ENCODE measurements at places on chromosomes 4 and X. TPM values are rescaled to one million over a fixed set of nuclear protein-coding genes. Genes with fewer than 3 reads are reported as not detected.

DNA sequence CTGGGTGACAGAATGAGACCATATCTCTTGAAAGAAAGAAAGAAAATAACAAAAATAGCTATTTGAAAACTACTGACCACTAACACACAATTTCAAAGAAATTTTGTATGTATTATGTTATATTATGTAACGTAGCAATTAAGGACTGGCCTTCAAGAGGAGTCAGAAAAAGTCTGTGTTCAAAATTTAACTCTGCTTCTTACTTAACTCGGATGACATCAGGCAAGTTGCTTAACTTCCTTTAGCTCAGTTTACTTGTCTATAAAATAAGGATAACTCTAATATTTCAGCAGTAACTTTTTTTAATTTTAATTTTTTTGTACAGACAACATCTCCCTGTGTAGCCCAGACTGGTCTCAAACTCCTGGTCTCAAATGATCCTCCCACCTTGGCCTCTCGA lies 14.6 kb upstream of the PRSS12 start:
- no peak overlapping the region for H3K4me3 ChIP-seq
- H3K36me3 ChIP-seq, result no peaks in the 10 kb centered on the region
- no peak overlapping the region for H3K27ac ChIP-seq
- H3K4me1 ChIP-seq, result no peaks in the 10 kb centered on the region
- no peak for DNase-seq

DNA sequence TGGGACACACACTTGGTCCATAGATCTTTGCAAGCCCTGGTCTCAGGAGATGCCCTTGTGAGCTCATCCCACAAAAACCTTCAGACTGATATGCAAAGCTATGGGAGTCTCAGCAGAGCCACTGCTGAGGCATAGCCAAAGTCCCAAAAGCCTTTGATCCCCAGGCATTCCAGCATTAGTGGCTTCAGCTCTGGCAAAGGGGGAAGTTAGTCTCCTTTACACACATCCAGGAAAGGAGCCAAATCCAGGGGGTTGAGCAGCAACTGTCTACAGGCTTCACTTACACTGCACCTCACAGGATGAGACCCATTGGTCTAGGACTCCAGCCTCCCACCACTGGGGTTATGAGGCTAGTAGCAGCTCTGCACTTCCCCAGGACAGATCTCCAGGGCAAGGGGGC lies 14.0 kb downstream of the PF4 start:
- DNase-seq, result no peak
- H3K36me3 ChIP-seq, result no peaks in the 10 kb centered on the region
- H3K27me3 ChIP-seq, result no peaks in the 10 kb centered on the region
- no peak overlapping the region for H3K4me3 ChIP-seq
- no peak overlapping the region for H3K27ac ChIP-seq
- H3K4me1 ChIP-seq, result no peaks in the 10 kb centered on the region

- H3K4me3 ChIP-seq, result no peak overlapping the region
- H3K36me3 ChIP-seq, result no peaks in the 10 kb centered on the region
- DNase-seq, result no peak
- H3K27ac ChIP-seq, result no peak overlapping the region
- H3K27me3 ChIP-seq, result no peaks in the 10 kb centered on the region
Observed at GRCh38 chrX:113059714-113060113, 219.1 kb upstream of the AMOT start.

DNA sequence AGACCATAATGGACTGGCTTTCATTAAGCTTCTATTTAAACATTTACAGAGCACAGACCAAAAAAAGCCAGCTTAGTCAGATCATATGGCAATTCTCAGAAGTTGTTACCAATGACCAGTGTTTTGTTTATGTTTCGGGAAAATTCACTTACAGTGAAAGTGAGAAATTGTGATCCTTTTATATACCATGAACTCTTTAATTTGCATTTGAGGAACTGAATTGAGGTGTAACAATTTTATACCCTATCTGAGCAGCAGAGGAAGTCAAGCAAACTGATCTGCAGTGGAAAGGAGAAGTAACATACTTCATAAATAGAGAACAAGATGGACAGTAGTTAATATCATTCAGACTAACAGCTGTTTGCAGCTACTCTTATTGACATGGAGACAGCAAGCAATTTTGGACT lies 97.1 kb downstream of the TMA16 start:
- no peaks in the 10 kb centered on the region for H3K36me3 ChIP-seq
- H3K4me3 ChIP-seq, result no peak overlapping the region
- H3K27ac ChIP-seq, result no peak overlapping the region
- no peaks in the 10 kb centered on the region for H3K4me1 ChIP-seq
- H3K27me3 ChIP-seq, result no peaks in the 10 kb centered on the region

DNA sequence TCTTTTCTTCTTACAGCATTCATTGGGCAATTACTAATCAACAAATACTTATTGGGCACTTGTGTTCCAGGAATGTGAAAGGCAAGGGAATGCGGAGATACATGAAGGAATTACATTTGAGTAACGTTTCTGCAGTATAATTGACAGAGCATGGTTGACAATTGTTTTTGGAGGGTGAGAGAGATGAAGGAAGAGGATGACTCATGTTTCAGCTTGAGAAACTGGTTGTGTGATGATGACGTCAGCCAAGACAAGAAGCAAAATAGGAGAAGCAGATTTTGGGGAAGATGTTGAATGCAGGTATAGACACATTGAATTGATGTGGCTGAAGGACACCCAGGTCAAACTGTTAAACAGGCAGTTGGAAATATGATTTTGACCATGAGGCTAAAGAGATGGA lies 8.0 kb upstream of the CPEB2 start:
- no peak overlapping the region for H3K4me3 ChIP-seq
- H3K4me1 ChIP-seq, result no peaks in the 10 kb centered on the region
- no peak for DNase-seq
- no peaks in the 10 kb centered on the region for H3K36me3 ChIP-seq
- no peaks in the 10 kb centered on the region for H3K27me3 ChIP-seq

DNA sequence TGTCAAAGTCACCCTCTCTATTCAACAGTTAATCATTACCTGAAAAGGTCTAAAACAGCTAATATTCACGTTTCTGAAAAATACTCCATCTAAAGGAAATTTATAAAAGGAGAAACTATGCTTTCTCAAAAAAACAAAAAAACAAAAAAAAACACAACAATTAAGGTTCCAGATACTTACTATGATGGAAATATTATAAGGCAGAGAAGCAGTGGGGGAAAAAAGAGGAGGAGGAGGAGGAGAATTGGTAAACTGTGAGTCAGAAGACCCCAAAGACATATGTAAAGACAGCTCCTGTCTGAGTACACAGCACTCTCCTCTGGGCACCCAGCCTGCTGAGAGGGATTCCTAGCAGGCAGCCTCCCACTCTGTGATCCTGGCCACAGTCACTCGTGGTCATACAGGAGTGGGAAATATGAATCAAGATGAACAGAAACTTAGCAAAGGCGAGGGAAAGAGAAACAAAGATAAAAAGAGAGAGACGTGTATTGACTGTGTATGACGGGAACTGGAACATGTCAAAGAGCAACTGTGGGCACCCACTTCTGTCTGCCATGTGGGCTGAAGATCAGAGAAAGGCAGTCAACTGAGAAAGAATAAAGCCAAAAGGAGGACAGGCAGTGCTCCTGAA lies 12.5 kb downstream of the KLHL15 start:
- H3K27ac ChIP-seq, result peak overlapping the region; percentile 33
- H3K4me3 ChIP-seq, result no peak overlapping the region
- H3K36me3 ChIP-seq, result 0 out of 3 replicates have a peak, but pooled peaks cover 3% of the 10 kb centered on the region
- H3K4me1 ChIP-seq, result peaks cover 16% of the 10 kb centered on the region
- no peak for DNase-seq

DNA sequence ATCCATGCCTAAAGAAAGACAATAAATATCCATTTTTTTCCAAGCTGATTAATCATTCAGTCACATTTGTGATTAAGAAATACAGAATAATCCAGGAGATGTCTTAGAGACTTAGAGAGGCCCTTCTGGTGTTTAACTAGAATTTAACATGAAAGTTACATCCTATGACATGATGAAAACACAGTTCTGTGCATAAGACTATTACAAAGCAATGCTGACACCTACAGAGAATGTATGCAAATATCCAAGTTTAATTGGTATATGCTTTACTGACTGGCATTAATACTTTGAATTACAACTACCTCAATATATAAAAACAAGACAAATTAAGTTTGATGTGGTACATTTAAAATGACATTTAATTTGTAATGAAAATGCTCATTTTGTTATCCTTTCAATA lies 17.8 kb upstream of the TLL1 start:
- no peak overlapping the region for H3K4me3 ChIP-seq
- H3K27ac ChIP-seq, result no peak overlapping the region
- H3K4me1 ChIP-seq, result no peaks in the 10 kb centered on the region
- no peaks in the 10 kb centered on the region for H3K27me3 ChIP-seq
- no peak for DNase-seq

DNA sequence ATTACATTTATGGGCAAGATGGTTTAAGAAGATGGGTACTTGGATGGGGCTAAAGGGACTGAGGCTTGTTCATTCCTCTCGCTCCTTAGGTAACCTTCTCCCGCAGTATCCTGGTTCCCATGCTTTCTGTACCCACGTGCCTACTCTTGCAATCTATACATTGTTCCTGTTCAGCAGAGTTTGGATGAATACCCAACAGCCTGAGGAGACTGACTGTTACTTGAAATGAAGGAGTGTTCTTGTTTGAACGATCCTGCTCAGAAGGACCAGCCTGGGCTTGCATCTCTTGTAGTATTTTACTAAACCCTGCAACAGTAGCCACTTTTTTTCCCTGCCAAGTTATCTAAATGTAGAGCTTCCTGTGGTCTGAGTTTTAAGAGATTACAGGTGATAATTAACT lies 33.7 kb upstream of the ADH6 start:
- no peaks in the 10 kb centered on the region for H3K36me3 ChIP-seq
- no peaks in the 10 kb centered on the region for H3K27me3 ChIP-seq
- H3K4me1 ChIP-seq, result peaks cover 7% of the 10 kb centered on the region
- no peak overlapping the region for H3K4me3 ChIP-seq
- no peak for DNase-seq

DNA sequence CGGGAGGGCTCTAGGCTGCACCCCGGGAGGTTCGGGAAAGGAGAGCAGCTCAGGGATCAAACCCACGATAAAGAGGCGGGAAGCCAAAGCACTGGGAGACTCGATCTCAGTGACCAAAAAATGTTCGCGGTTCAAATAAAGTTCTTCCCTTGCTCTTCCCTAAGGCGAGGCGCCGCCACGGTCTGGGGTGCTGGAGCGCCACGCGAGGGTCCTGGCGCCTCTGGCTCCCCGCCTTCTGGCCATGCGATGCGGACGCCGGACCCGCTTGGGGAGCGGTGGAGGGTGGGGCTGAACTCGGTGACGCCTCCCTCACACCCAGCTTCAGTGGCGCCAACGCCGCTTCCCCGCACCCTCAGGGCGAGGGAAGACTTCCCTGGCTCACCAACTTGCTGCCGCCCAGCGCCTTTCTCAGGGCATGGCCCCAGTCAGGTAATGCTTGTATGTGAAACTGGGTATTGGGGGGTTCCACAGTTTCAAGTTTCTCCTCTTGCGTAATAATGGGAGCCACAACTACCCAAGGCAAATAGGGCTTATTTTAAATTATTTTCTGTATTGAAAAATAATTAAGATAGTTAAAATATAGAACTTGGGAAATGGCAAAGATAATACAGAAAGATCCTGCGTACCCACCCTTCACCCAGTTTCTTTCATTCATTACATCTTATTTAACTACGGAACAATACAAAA lies at the start of gene QRFPR:
Gene QRFPR (minus strand): TSS at position 243 of the 687 bp plus-strand sequence. CDS start 371 bp downstream, outside the sequence.
- no peaks in the 10 kb centered on the region for H3K36me3 ChIP-seq
- no peaks in the 10 kb centered on the region for H3K4me1 ChIP-seq
- H3K4me3 ChIP-seq, result no peak within 1 kb of the TSS
- no peak for DNase-seq
- H3K27ac ChIP-seq, result no peak within 1 kb of the TSS

DNA sequence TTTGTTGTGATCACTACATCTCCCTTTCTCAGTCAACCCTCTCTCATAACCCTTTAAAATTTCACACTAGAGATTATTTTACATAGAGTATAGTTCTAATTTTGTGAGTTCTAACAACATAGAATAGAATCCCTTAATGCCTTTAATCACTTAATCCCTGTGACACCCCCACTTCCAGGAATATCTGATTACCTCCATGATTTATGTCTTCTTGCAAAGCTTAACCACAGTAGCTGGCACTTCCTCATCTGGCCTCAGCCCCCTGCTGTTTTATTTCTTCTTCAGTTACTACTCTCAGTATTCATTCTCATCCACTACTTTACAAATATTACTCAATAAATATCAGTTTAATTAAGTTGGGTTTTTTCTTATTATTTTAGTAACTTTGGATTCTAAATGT lies 340.9 kb downstream of the CENPC start:
- H3K36me3 ChIP-seq, result no peaks in the 10 kb centered on the region
- H3K27ac ChIP-seq, result no peak overlapping the region
- H3K4me1 ChIP-seq, result no peaks in the 10 kb centered on the region
- no peak for DNase-seq
- no peak overlapping the region for H3K4me3 ChIP-seq
- H3K27me3 ChIP-seq, result no peaks in the 10 kb centered on the region

Gene NCAPG
- 108 TPM for total RNA-seq

Gene ERAS
- total RNA-seq, result 0.22 TPM

Data from HepG2 (cell line).